ENCODE measurements at places on chromosomes 16 and 17.

DNA sequence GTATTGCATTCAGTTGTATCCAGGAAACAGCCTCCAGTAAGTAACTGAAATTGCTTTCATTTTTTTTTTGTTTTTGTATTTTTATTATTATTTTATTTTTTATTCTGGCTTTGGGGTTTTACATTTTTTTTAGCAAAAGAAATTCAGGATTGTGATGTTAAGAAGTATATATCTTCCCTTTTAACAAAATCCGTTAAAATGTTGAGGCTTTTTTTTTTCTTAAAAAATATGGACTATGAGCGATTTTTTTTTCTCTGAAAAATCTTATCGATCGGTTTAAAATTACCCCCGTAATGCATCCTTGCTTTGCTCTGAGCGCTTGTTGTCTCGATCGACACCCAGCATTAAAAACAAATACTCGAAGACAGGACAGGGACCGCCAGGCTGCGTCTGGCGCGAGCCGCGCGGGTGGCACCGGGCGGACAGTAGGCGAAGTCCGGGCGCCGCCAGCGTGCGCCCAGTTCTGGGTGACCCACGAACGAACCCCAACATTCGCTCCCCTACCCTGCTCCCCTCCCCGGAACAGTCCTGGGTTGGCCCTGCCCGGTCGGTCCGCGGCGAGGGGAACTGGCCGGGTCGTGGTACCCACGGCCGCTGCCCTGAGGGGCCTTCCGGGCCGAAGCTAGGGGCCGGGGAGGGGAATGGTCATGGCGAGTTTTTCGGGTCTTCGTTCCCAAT is 482 bp downstream of the BAHCC1 start:
- DNase-seq: no peak

GRCh38 chr17:65278050-65278819 is 141.1 kb downstream of the RGS9 start:
- no peak for DNase-seq

- no peak for DNase-seq
Observed at GRCh38 chr16:22402191-22402590, 27.8 kb upstream of the CDR2 start.

DNA sequence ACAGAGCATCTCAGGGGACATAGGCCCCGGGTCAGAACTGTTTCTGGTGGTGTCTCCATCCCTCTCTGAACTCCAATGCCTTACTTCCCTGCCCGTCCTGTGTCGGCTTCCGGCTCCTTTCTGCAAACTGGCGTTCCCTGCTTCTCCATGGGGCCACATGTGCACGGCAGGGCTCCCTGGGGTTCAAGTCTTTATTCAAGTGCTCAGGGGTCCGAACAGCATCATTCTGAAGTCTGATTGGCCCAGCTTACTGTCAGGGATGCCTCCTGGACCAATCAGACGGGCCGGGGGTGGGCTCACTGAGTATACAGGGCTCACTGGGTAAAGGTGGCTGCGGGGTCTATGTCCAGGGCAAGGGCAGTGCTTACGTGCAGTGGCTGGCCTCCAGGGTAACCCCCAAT is 17.1 kb downstream of the C16orf82 start:
- no peak for DNase-seq

GRCh38 chr16:75333721-75334163 is 82.3 kb upstream of the BCAR1 start:
- DNase-seq: no peak

GRCh38 chr17:60909405-60909804 is 231.8 kb downstream of the BCAS3 start:
- no peak for DNase-seq

DNA sequence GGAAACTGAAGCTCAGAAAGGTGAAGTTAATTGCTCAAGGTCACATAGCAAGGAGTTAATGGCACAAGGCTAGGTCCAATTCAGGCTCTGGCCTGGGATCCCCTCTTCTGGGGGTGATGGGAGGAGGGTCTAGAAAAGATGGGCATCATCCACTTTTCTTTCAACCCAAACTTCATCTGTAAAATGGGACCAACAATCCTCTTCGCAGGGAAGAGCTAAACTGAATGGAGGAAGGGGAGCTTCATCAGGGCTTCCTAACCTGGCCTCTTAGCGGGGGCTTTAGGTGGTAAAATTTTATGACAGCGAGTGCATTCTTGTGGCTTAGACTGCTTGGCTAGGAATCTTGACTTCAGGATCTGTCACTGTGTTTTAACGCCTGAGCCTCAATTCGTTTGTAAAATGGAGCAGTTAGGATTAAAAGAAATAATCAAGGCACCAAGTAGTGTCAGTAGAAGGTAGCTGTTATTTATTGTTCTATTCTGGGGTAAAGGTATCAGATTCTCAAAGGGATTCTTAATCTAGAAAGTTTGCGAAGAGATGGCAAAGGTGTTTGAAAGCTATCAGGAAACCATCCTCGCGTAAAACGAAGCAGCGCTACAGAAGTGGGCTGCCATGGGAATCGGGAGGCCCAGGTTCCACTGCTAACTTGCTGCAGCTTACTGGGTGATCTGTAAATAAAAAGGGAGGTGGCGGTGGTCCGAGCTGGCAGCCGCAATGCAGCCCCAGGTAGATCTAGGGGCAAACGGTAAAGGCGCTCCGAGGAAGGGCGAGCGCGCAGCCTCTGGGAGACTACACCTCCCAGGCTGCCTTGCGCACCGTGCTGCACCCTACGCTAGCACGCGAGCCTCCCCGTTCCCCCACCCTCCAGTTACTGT is 1.5 kb upstream of the SRCAP start:
- no peak for DNase-seq

All from heart left ventricle (tissue), 16 donors.